ENCODE measurements at places on chromosomes 4 and X.

DNA sequence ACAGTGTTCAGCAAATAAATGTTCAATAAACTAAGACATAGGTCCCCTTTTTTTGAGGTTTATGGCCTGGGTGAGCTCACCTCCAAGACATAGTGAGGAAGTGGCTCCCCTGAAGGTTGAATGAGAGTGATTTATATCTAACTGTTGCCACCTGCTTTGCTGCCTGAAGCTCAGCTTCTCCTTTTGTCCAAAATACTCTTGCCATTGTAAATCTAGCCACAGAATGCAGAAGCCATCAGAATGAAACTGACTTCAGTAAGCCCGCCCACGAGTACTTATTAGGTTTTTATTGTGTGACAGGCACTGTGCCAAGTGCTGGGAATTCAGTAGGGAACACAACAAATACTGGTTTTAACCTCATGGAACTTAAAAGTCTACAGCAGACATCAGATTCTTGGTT lies 18.0 kb downstream of the SPINK2 start:
- DNase-seq = peak; percentile 8

- no peak for DNase-seq
These were observed 8.3 kb upstream of the LNX1 start for GRCh38 chr4:53599632-53600031.

DNA sequence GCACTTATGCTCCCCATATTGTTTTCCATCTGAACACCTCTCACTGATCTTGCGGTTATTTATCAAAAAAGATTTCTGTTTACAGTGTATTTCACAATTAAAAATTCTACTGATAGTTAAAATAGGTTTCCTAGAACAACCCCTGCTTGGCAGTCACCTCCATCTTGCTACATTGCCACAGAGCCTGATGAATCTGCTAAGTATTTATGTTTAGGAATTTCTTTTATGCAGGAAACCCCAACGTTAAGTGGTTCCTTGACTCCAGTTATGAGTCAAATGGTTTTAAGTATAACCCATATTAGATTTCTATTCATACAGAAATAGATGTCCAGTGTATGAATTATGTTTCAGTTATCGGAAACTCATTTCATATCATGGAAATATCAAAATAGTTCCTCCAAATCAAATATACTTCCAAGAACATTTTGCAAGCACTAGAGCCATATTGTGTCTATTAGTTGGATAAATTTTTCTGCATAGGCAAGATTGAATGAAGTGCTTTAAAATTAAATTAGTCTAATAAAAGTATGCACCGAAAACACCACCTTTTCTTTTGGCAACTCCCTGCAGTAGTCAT lies 20.6 kb downstream of the GALNT7 start:
- no peak for DNase-seq

DNA sequence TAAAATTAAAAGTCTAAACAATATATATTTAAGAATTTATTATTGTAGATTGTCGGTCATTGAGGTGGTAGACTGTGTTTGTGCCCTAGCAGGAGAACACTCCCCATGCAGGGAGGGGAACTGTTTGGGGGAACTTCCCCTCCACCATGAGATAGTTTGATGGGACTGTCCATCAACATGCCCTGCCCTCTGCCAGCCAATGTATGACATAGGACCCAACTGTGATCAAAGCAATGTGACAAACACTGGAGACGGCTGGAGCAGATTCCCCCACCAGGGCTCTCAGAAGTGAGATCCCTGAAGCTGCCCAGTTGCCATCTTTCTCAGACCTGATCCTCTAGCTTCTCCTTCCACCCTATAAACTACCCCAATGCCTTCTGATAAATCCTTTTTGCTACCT lies 44.9 kb downstream of the SH3KBP1 start:
- no peak for DNase-seq

DNA sequence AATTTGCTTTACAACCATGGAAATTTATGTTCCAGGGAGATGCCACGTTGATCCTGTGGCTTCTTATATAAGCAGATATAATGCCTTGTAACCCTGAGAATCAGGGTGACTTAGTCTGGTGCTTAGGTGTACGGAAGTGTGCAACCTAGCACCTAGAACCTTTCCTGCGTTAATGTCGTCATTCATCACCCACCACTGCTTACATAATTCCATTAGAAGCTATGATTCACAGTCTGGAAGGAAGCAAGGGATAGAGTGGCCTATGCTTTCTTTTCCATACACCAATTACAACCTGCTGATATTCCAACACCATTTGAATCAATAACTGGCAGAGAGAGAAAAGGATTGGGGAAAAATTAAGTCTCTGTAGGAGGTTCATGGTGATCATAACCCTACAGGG lies 17.3 kb upstream of the CXCL8 start:
- no peak for DNase-seq

Measured in activated CD4-positive, alpha-beta T cell treated with anti-CD3 and anti-CD28 coated beads, Interleukin-2, amount 50 U/mL, for 48 hours (primary cell).